ENCODE measurements at places on chromosomes 5 and 9.

DNA sequence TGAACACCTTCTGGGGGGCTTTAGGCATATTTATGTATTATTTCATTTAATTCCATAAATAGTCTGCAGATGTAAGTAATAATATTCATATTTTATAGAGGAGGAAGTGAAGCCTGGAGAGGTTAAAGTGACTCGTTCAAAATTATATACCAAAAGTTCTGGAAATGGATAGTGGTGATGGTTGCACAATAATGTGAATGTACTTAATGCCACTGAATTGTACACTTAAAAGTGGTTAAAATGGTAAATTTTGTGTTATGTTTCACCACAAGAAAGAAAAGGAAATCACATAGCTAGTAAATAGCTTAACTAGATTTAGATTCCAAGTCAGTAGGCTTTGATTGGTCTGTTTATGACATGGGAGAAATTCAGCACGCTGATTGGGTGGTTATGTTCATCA is 13.0 kb upstream of the TMEFF1 start:
- DNase-seq = no peak

GRCh38 chr5:54859316-54859715 is 126.1 kb downstream of the ESM1 start:
- DNase-seq = no peak

DNA sequence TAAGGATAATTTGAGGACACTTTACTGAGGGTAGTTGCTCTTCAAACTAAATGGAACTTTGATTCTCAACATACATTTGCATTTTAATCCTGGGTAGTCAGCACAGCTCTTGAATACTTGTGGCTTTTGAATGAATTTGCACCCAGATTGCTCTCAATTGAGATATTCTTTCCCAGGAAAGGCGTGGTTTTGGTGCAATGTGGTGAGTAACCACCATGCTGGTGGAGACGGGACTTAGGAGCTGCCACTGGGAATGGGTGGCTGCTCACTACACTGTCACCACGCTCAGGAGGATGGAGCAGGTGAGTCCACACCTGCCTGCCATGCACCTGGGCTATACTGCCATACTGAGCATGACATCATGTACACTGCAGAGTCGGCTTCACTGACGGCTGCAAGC is 99.2 kb downstream of the IRX1 start:
- no peak for DNase-seq

GRCh38 chr9:138097501-138097991 is 220.0 kb downstream of the CACNA1B start:
- no peak for DNase-seq

DNA sequence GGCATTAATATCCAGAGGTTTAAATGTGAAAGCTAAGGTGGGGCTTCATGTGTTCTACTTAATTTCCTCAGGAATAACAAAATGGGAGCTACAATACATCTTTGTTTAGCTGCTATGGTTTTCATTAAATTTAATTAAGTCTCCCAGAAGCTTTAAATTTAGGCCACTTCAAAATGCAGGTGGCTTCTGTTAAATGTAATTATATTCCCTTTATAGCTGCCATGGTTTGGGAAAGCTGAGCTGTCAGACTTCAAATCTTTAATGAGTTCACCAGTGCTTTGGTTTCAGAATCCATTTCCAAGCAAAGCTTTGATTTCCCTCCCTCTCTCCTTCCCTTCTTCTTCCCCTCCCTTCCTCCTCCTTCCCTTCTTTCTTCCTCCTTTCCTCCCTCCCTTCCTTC is 58.4 kb upstream of the FAM170A start:
- DNase-seq = no peak

- DNase-seq = no peak
Measured at GRCh38 chr9:34674440-34674839, 12.0 kb upstream of the CCL27 start.

- no peak for DNase-seq
Measured at GRCh38 chr9:125332527-125332926, 70.9 kb downstream of the GAPVD1 start.

GRCh38 chr5:62488531-62488930 is 76.0 kb downstream of the IPO11 start:
- no peak for DNase-seq

GRCh38 chr9:6838158-6838557 is 80.4 kb downstream of the KDM4C start:
- DNase-seq = no peak

DNA sequence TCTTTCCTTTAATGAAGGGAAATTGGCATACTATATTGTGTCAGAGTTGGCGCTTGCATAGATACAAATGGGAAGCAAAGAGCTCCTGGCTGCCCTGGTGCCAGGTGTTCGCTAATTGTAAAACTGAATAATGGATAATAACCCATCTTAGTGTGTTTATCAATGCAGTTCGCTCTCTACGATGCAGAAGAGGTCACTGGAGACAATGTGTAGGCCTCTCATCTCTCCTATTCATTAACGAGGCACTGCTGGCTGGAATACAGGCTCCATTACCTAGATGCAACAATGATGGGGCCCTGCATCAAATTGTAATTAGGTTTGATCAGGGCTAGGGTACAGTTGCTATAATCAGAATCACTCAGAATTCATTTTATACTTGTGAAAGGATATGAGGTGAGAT is 171.0 kb downstream of the RMI1 start:
- DNase-seq = no peak

- DNase-seq = no peak
Measured at GRCh38 chr5:176812269-176813259, 2.2 kb downstream of the UNC5A start.

Measured in stimulated activated CD4-positive, alpha-beta T cell treated with anti-CD3 and anti-CD28 coated beads, Interleukin-4, amount 100 ng/mL, for 48 hours (primary cell).